ENCODE measurements at places on chromosomes 16 and 17. TPM values are rescaled to one million over a fixed set of nuclear protein-coding genes. Genes with fewer than 3 reads are reported as not detected.

GRCh38 chr16:78695391-78695790, 595.9 kb downstream of the WWOX start:
- DNase-seq = no peak

- no peak for DNase-seq
Measured at GRCh38 chr16:79407461-79408135, 192.9 kb downstream of the MAF start.

The CDH1 gene
- polyA plus RNA-seq = not detected

DNA sequence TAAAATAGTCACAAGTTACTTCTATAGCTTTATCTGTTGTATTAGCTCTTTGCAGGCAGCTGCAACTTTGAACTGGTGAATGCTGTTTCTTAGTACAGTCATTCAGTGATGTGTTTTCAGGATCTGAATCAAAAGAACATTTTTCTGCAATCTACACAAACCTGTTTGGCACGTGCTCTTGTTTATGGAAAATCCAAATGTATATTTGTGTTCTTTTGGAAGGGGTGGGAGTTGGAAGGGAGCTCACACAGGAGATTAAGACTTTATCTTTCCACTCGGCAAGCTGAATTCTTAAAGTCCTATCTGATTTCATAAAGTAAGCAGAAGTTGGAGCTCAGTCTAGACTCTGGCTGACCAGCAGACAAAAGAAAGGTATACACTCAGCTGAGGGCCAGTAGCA, 300.2 kb downstream of the MAP2K6 start:
- DNase-seq = no peak

The ABCC3 gene
- polyA plus RNA-seq = not detected

The JUP gene
- 0.69 TPM for polyA plus RNA-seq

DNA sequence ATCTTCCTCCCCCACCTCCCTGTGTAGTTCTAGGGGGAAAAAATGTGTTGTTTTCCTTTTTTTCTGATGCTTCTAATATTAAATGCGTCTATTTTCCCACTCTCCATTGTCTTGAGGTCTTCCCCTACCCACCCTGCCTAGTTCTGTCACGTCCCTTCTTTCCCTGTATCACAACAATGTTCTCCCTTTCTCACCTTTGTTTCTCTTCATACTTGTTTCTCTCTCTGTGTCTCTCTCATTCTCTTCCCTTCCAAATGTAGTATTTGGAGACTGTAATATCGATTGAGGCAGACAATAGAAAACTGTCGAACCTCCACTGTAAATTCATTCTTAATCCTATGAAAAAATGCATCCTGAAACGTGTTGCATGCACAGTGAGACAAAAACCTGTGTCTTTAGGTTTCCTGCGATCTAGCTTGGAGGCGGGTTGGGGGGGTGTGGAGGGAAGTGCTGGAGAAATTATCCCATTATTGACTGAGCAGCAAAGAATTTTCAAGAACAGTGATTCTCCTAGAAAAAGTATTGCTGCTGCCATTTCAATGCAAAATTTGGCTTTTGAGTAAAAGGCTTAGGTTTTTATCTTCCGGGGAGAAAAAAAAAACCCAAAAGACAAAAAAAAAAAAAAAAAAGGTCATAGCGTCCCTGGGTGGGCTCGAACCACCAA, 1.3 kb upstream of the PSMB3 start:
- peak; percentile 31 for DNase-seq
